ENCODE measurements at places on chromosomes 2 and 18.

GRCh38 chr2:173254659-173255058, 100.0 kb upstream of the CDCA7 start:
- DNase-seq = no peak

DNA sequence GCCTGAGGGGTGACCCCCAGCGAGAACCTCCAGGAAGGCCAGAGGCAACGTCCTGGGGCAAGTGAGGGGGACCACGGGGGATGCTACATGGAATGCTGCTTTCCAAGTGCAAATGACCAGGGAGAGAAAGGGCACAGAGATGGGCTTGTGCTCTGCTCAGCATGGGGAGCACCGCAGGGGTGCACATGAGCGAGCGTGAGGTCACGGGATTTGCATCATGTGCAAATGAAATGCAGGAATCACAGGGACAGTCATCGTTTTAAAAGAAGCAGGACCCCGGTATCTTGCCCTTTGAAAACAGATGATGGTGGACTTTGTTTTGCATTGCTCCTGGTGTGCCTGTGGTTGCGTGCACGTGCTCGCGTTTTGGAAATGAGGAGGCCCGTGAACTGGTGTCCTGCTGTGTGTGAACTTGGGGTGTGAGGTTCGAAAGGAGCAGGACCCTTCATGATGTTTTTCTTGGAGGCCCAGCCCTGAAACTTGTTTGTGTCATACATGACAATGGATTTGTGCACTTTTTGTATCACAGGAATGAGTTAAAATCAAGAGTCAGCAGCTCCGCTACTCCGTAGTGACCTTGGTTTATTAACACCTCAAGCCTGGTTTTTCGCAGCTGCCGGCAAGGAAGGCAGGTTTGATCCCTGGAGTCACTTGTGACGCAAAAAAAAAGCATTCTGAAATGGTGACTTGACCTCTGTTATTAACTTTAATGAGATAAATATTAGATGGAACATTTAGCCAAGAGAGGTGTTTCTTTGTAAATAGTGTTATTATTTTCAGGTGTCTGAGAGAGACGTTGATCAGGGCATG, 234.5 kb downstream of the LDLRAD4 start:
- DNase-seq = no peak

- no peak for DNase-seq
These were observed 89.9 kb downstream of the NOL10 start for GRCh38 chr2:10599921-10600320.

GRCh38 chr2:124663645-124663997, 638.5 kb downstream of the CNTNAP5 start:
- no peak for DNase-seq

DNA sequence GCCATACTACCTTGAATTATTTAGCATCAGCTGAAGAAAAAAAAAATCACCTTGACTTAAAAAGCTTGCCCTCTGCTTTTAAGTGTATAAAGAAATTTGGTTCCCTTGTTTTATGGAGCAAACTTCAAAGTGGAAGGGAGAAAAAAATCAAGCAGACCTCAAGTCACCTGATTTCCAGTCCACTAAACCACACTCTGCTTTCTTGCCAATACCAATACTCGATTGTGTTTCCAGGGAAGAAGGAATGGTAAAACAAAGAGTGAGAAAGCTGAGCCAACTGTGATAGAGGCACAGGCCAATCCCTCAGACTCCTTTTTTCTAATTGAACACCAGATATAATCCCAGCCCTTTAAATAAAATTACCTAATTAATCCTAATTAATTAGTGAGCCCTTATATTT, 587.3 kb downstream of the ARHGAP15 start:
- no peak for DNase-seq

- DNase-seq = no peak
These were observed 78.2 kb downstream of the INPP4A start for GRCh38 chr2:98522854-98523253.

- DNase-seq = no peak
These were observed 780.6 kb downstream of the MBD2 start for GRCh38 chr18:53443831-53444230.

DNA sequence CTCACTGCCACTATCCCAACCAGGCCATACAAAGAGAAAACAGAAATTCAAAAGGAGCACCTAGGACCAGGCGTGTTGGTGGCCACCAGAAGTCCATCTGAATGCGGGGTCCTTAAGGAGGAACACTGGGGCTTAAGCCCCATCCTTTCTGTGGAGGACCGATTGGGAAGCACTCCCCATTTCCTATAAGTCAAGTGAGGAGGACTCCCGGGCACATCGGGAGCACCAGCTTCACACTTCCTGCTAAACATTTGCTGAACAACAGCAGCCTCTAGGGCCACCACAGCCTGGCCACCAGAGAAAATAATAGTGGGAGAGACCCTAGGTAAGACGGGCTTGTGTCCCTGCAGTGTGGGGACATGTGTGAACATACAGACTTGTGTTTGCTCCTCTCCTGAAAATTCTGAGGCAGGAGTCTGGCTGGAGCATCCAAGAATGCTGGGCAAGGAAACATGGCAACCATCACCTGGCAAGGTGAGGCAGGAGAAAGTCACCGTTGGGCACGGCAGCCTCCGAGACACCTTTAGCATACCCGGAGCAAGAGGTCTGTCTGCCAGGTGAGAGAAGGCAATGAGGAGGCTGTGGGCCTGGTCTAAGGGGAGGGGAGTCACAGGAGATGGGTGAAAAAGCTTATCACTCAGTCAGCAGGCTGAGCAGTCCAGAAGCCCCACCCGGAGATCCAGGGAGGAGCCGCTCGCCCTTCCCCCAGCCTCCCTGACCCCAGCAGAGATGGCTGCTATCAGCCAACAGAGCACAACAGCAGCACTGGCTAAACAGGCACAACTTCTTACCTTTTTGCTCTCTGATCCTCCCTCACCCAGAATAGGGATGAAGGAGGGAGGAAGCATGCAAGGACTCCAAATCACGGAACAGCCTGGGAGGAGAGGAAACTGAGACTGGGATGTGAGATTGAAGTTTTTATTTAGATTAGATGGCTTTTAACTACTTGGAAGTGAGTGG, 282.3 kb downstream of the EIPR1 start:
- DNase-seq = no peak
